ENCODE measurements at places on chromosomes 11 and 22. TPM values are rescaled to one million over a fixed set of nuclear protein-coding genes. Genes with fewer than 3 reads are reported as not detected.

- DNase-seq, result no peak
Measured at GRCh38 chr11:16252373-16252772, 104.0 kb downstream of the SOX6 start.

MMP13 gene
- not detected for total RNA-seq

RBX1 gene
- total RNA-seq, result 93.3 TPM

DNA sequence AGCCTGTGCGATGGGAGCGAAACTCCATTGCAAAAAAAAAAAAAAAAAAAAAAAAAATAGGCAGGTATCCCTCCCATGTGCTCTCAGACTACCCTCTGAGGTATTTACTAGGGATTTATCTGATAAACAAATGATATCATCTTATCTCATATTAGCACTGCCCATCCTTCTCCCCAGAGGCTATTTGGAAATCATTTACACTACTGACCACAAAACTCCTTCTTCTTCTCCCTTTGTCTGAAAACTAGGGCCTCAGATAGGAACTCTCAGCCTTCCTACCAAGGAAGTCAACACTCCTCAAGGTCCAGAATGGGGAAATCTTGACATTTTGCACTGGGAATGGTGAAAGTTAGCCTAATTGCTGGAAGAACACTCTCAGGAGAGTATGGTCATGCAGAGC is 46.4 kb downstream of the LARGE2 start:
- no peak for DNase-seq

- no peak for DNase-seq
Measured at GRCh38 chr11:128246364-128246801, 341.0 kb downstream of the ETS1 start.

TPCN2 gene
- 8.0 TPM for total RNA-seq

- no peak for DNase-seq
Measured at GRCh38 chr22:47187176-47187957, 424.9 kb downstream of the TBC1D22A start.

DNA sequence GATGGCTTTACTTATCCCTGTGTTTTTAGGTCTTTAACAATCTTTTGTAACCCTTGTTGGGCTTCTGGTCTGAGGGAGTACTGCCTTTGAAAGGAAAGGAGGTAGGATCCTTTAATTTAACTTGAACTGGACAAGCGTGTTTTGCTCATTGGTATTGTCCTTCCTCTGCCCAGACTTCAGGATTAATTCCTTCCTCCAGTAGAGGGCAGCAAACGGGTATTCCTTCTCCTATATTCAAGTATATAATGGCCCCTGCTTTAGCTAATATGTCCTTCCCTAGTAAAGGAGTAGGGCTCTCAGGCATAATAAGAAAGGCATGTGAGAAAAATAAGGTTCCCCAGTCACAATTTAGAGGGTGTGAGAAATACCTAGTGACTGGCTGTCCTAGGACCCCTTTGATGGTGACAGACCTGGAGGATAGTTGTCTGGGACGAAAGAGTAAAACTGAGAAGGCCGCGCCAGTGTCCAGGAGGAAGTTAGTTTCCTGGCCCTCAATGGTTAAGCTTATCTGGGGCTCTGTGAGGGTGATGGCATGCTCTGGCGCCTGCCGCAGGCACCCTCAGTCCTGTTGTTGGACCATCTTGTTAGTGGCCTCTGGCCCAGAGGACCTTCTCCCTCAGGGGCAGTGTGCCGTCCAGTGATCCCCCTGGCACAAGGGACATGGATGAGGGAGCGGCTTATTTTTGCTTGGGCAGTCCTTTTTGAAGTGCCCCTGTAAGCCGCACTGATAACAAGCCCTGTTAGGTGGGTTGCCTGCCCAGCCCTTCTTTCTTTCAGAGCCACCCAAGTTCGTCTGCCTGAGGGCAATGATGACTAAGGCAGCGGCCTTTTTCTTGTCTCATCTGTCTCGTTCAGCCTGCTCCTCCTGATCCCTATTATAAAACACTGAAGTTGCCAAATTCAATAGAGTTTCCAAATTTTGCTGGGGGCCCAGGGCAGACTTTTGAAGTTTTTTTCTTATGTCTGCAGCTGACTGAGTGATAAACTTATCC is 51.8 kb downstream of the C11orf71 start:
- DNase-seq, result peak; percentile 64

DNA sequence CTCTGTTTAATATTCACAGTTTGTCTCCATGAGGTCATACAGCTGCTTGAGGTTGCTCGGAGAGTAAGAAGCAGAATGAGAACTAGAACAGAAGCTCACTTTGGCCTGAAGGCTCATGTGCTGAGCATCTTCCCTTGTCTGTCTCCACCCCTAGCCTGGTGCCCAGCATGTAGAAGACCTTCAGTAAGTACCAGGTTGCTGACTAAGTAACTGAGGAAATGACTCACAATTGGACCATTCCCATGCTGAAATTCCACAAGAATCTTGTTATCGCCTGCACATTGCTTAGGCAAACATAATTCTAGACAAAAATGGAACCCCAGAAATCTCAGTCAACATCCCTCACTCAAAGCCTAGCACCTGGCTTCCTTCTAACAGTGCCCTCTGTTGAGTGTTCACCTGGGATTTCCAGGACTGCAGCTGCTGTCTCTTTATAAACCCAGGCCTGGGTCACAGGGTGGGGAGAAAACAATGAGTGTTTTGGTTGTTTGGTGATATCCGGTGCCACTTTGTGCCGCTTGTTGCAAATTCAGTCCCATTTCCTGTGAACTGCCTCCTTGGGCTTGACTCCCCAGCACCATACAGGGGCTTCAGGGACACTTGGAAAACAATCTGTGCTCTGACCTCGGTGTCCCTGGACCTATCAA is 406.8 kb downstream of the ETS1 start:
- no peak for DNase-seq

DNA sequence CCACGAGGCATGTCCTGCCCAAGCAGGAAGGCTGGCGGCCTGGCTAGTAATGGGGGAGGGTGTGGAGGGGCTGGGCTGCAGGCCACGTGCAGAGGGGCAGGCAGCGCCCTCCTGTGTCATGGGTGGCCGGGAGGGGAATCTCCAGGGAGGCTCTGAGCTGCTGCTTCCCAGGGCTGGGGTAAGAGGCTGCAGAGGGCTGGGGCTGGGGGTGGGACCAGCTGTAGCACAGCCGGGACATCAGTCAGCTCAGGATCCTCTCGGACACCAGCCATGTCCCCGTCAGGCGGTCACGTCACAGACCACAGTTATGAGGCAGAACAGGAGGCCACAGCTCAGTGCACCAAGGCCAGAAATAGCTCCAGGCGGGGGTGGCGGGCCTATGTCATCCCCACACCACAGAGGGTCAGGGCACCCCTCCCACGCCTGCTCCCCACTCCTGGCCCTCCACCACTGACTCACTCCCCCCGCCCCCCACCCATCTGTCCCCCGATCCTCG is 21.1 kb downstream of the RTN4R start:
- no peak for DNase-seq

DNA sequence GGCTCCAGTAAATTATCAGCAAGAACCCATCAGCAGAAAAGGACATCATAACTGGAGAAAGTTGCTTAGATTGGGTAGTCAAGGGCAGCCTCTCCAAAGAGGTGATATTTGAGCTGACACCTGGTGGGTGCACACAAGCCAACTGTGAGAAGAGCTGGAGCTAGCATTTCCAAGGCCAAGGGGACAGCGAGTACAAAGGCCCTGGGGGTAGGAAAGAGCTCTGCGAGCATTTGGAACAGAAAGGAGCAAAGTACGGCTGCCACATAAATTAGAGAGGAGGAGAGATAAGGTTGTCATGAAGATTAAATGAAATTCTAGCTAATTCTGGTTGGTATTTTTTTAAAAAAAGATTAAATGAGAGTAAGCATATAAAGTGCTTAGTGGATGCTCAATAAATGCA is 21.7 kb upstream of the SMCO4 start:
- DNase-seq, result no peak

DNA sequence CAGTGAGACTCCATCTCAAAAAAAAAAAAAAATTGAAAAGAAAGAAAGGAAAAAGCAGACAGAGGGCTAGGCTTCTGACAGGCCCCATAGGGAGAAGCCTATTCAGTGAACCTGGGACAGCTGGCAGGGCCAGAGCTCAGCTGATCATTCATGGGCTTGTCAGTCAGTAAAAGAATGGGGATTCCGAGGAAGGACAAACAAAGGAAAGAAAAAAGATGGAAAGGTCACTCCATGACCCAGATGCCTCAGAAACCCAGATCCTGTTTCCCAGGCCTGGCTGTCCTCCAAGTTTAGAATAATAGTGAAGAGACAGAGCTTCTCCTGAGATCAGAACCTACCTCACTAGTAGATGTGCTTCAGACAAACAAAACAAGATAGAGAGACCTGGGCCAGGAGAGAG is 34.3 kb upstream of the ASPHD2 start:
- DNase-seq, result no peak

DNA sequence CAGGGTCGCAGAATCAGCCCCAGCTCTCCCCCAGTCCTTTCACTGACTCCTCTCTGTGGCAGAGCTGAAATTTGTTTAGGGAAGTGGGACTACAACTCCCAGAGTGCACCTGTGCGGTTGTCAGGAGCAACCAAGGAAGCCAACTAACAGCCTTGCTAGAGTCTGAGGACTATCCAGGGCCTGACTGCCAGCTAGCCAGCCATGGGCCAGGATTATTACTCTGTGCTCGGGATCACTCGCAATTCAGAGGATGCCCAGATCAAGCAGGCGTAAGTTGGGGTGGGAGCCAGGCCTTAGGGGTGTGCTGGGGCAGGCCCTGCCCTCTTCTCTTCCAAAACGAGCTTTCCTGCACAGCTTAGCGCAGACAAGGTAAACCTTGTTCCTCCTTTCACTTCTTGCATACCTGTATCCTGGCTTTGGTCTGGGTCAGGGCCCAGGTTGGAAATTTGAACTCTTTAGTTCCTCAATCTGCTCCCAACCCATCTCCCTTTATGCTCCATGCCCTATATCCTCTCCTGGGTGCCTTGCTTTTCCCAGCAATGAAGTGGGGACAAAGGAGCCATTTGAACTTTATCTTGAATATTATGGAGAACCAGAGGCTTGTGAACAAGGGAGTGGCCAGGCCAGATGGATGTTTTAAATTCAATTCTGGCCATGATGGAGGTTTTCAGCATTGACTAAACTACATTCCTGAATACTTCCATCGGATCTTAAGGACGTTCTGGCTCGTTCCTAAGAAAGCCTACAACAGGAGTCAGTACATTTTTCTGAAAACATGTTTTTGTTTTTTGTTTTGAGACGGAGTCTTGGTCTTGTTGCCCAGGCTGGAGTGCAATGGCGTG is at the start of gene DNAJB13:
Gene DNAJB13, plus strand, starts transcription at position 158 of the 842 bp plus-strand sequence. Its CDS starts 44 bp downstream, at position 202.
- DNase-seq, result no peak

DNA sequence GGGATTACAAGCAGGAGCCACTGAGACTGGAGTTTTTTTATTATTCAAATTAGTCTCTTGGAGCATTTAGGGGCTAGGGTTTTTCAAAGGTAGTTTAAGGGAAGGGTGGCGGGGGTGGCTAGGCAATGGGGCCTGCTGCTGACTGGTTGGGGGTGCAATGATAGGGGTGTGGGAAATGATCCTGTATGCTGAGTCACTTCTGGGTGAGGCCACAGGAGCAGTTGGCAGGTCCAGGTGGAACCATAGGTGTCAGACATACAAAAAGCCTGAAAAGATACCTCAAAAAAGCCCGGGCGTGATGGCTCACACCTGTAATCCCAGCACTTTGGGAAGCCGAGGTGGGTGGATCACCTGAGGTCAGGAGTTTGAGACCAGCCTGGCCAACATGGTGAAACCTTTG is 13.7 kb downstream of the MTFP1 start:
- DNase-seq, result no peak

DNA sequence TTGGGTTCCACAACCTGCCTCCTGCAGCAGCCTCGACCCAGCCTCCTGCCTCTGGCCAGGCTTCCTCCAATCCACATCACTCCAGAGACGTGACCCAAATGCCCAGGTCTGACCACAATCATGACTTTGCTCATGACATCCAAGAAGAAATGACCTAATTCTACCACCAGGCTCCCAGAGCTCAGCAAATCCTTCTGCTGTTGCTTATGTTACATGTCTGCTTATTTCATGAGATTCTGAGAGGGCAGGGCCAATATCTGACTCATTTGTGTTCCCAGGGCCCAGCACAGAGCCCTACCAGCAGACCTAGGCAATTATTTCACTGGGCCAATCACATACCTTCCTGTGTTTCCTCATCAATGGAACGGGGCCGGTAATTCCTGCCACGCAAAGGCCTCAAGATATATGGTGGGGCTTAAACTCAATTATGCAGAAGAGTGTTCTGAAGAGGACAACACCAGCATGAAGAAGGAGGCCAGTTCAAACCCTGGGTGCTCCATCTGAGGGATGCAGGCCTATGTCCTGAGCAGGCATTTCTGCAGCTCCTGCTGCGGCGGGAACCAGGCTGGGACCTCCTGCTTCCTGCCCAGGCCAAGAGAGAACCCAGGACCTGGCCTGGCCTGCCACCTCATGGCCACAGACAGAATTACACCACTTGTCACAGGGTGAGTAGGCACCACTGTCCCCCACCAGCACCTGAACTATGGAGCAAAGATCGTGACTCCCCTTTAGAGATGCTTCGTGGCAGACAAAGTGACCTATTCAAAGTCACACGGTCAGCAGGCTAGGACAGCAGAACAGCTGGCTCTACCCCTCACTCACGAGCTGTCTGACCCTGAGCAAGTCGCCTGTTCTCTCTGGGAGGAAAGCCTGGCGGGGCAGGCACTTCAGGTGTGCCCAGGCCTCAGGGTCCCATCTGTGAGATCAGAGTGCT is 5.9 kb downstream of the CENPM start:
- peak; percentile 91 for DNase-seq

LYVE1 gene
- total RNA-seq, result not detected

DNA sequence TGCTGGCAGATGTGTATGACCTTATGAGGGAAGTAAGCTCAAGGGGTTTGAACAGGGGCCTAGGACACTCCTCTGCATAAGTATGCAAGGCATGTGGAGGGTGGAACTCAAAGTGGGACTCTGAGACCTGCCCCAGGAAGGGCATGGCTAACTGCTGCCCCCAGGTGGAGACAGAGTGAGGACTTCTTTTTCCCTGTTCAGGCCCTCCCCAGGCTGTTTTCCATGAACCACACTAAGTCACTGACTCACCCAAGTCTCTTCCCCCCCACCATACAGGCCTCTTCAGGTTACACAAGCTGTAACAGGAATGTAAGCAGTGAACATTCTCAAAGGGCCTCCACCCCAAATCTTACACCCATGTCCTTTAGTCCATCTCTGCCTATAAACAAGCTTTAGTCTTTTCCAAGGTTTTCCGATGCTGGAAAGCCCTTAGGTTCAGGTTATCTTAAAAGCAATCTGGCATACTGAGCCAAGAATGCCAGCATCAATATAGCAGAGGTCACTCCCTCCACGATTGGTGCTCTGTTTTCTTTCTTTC is 13.1 kb downstream of the EEF1G start:
- DNase-seq, result peak; percentile 90

TPBGL gene
- total RNA-seq, result not detected

CD82 gene
- total RNA-seq, result 141 TPM

LMF2 gene
- 41.4 TPM for total RNA-seq

HMOX1 gene
- 0.21 TPM for total RNA-seq
